ENCODE measurements at places on chromosomes 4 and X.

DNA sequence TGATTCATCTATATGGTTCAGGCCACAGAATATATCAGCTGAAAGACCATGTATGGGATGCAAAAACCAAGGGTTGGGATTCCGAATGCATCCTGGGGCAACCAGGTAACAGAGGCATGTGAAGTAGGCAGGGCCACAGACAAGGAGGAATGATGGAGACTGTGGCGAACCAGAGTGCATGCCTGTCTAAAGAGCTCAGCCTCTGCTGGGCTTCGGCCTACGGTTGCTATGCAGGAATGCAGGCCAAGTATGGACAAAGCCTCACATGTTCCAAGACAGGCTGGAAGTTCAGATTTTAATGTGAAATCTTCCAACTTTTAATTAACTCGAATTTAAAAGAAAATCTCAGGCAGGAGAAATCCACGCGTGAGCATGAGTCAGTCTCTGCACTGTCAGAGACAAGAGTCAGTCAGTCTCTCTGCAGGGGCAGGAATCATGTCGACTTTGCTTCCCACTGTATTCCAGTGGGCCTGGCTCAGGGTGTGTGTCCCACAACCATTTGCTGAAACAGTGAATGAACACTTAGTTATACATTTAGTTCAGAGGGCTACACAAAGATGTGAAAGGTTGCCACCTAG lies 344.4 kb downstream of the UNC5C start:
- DNase-seq = no peak

DNA sequence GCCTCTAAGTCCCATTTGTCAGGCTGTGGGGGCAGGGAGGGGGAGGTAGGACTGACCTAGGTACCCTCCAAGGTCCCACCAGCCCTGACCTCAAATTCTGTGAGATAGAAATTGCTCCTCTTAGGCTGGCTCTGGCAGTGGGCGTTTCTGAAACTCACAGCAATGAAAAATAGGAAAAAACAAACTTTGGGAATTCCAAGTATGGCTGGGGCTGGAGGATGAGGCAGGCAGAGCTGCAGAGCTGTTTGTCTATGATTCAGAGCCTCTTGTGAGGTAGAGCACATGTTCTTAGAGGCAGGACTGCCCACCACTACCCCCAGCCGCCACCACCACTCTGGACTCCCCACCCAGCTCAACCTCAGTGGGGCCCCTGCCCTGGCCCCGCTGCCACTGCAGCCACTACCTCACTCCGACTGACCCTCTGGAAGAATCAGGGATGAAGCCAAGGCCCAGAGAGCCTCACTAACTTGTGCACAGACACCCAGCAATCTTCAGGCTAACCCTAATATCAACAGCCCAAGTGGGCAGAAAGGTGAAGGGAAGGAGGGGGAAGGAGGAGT lies 98.2 kb downstream of the PJA1 start:
- no peak for DNase-seq

DNA sequence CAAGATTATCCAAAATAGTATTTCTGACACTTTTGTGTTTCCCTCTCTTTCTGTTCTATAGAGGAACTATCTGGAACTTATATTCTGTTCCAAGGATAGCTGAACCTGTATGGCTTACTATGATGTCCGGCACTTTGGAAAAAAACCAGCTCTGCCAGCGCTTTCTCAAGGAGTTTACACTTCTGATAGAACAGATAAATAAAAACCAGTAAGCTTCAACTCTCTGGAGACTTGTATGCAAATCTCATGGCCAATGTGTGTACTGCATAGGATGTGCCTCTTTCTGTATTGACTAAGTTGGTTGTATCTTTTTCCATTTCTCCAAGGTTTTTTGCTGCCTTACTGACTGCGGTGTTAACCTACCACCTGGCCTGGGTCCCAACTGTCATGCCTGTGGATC lies 92.5 kb downstream of the FNIP2 start:
- DNase-seq = no peak

- DNase-seq = no peak
Observed at GRCh38 chr4:26859762-26860156, 882 bp upstream of the STIM2 start.

GRCh38 chrX:43676971-43677572 lies 21.0 kb downstream of the MAOA start:
- no peak for DNase-seq

- peak; percentile 57 for DNase-seq
Observed at GRCh38 chr4:185424905-185425646, 688 bp downstream of the UFSP2 start.

DNA sequence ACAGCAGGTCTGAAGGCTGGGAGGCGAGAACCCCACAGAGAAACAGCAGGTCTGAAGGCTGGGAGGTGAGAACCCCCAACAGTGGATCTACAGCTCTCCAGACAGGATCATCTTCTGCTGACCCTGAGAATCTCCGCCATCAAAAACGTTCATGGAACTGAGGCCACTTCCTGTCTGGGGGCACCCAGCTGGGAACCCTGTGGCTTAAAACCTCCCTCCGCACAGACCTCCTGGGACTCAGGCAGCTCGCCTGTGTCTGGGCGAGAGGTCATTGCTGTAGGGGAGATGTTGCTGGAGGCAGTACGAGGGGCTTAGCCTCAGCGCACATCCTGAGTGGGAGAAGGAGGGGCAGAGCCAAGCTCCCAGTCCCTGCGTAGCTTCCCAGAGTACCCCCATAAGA lies 15.1 kb upstream of the CLDN24 start:
- DNase-seq = no peak

- DNase-seq = no peak
Observed at GRCh38 chrX:44899946-44900345, 27.0 kb downstream of the KDM6A start.

DNA sequence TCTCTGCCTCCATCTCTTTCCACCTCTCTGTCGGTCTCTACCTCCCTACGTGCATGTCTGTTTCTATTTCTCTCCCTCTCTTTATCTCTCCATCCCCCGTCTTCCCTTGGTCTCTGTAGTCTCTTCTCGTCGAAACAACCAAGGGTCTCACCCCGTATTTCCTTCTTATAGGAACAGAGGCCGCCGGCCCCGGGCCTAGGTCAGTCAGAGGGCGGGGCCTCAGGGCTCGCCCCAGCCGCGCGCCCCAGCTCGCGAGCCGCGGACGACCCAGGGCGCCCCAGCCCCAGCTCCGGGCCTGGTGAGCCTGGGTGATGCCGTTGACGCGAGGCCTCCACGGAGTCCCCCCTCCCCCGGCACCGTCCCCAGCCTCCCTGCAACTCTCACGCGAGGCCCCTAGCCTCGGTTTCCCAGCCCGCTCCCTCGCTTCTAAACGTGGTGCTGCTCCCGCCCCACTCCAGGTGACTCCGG lies 6.6 kb downstream of the TIMM17B start:
- DNase-seq = no peak

All from AG08395 (cell line).